Activated T-cell treated with anti-CD3 and anti-CD28 coated beads, Interleukin-2, amount 50 U/mL, for 72 hours (primary cell): ENCODE measurements at places on chromosomes 11 and 22.

GRCh38 chr11:45301537-45302246 lies 15.6 kb upstream of the SYT13 start:
- DNase-seq, result no peak

GRCh38 chr11:119756169-119756865 lies 27.3 kb upstream of the NECTIN1 start:
- no peak for DNase-seq

- DNase-seq, result no peak
Measured at GRCh38 chr11:65945430-65945911, at the start of gene TSGA10IP. TSGA10IP (plus strand) TSS chr11:65945480; CDS start chr11:65945676, 196 bp downstream.

DNA sequence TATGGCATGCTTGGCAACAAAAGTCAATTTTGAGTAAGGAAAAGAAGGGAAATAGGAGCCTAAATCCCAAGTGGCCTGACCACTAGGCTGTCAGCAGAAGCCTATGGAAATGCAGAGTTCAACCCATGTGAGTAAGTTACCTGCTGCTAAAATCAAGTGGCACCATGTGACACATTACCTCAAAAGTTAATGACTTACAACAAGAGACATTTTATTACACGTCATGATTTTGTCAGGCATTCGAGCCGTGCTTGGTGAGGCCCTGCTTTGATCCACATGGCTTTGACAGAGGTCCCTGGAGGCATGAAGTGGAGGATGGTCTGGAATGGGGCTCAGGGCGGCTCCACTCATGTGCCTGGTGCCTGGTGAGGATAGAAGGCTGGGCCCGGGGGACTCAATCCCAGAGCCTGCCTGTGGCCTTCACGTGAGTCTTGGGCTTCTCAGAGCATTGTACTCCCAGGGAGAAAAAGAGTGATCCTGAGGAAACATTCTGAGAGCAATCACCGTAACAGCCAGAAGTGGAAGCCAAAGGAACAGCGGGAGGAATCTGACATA lies 339.1 kb upstream of the B3GAT1 start:
- no peak for DNase-seq

DNA sequence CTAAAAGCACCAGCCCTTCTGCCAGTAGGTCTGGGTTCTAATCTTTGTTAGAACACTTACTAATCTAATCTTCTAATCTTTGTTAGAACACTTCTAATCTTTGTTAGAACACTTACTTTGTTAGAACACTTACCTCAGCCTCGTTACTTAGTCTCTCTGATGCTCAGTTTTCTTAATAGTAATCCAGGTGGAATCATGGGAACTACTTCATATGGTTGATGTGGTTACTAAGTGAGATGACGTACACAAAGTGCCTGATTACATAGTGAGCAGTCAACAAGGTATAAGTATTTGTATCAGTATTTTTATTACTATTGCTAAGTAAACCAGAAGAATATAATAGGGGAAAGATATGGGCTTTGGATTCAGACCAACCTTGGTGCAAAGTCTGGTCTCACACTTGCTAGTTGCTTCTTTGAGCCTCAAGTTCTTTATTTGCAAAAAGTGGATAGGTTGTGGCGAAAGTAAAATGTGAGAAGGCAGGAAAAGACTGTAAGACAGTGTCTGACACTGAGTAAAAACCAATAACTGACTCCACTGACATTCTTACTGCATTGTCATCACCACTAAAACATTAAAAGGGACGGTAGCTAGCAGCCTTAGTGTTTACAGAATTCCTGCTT lies 83.7 kb downstream of the TRAF6 start:
- no peak for DNase-seq

DNA sequence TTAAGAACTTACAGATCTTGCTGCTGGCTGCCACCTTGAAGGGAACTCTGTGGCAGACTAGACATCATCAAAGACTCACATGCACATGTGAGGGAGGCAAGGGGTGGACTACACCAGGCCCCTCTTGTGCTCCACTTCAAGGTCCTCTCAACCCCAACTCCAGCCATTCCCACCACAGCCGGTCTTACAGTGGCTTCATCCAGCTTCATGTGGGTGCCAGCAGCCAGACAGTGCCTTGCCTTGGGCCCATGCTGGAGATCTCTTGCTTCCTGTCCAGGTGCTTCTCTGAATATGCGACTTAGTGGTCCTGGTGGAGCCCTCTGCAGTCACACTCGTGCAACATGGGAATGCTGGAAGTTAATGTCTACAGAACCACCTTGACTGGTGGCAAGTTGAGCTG lies 44.6 kb upstream of the WNT7B start:
- DNase-seq, result no peak

DNA sequence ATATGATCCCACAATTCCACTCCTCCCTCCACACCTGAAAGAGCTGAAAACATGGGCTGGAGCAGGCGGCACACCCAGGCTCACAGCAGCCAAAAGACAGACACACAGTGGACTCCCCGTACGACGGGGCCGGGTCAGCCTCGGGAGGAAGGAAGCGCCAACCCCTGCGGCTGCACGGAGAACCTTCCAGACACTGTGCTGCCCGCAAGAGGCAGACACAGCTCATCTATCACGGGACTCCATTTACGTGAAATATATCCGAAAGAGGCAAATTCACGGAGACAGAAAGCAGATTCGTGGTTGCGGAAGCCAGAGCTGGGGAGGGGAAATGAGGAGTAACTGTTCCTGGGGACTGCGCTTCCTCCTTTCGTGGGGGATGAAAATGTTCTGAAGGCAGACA lies 165.0 kb downstream of the BRD1 start:
- no peak for DNase-seq

DNA sequence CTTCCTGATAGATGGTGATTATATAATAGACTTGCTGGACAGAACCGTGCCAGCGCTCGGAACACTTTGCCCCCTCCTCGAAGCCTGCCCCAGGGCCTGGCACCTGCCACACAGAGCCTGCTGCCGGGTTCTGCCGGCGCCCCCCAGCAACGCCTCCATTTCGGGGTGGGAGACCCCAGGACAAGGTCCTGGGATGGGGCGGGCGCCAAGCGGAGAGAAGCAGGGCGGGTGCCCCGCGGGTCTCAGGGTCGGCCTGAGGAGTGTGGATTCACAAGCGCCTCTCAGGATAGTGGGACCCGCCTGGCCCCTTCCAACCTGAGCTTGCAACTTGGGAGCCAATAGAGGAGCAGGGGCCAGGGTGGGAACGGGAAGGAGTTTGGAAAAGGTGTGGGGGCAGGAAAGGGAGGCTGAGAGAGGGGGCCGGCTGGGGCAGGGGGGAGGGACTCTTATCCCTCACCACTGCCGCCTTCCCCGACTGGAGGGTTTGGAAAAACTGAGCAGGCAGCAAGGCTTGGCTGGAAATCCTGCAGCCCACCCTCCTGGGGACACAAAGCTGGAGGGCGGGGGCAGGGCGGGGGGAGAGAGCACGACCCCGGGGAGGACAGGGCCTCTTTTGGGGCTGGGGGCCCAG lies 3.3 kb upstream of the BCL9L start:
- no peak for DNase-seq

DNA sequence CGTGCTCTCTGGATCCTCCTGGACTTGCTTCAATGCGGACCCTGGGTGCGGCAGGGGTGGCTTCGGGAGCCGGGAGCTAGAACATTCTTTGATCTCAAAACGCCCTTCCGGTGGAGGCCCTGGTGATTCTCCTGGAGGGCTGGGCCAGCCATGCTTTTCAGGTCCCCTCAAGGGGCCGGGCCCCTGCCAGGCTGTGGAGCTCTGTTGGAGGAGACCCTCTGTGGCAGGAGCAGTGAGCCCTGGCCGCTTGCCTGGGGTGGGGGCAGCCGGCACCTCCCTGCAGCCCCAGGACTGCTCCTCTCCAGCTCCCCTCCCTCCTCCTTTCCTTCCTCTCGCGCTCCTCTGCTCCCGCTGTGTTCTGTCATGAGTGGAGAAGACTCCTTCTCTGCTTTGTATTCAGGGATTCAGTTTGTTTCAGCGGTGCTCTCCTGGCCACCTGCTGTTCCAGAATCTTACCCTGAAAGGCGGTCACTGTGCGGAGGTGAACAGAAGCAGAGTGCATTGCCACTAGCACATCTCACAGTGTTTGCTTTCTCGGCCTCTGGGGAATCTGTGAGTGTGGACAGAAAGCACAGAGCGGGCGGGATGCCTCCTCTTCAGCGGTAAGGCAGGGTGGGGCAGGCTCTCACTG lies 289.1 kb downstream of the TBC1D22A start:
- DNase-seq, result no peak

DNA sequence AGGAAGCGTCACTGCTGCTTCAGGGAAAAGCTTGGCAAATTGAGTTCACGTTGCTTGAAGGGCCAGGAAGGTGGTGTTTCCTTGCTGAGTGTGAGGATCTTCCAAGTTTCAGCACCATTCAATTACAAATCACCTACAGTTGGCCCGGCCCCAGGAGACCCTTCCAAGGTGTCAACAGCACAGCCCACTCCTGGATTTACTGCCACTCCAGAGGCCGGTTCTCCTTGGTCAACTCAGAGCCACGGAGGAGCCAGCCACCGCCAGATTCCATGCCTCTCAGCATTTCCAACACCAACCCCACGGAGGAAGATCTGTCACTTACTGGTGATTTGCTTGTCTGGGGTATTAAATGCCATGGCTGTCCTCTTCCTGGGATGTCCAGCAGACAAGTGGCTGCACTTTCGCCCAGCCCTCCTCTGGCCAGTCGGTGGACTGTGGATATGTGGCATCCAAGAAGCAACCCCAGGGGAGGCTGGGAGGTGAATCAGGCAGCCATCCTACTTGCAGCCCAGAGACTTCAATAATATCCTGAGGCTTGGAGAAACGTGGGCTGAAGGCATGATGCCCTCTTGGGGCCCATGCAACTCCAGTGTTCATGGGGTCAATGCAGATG lies 74.1 kb upstream of the SHANK2 start:
- DNase-seq, result no peak

- no peak for DNase-seq
Measured at GRCh38 chr11:3971756-3972404, 116.4 kb downstream of the STIM1 start.

DNA sequence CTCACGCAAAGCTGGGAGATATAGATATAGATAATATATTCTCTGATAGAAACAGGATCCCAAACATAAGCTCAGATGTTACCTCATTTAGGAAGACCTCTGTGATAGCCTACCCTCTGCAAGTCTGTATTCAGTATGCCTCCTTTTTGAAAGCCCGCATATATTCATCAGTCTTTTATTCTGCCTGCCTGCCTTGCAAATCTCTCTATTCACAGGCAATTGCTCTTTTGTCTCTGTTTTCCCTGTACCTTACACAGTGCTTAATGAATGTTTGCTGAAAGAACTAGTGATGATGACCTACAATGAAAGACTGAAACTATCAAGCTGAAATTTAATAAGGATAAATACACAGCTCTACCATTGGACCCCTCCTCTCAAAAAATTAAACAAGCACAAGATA lies 18.4 kb downstream of the DEUP1 start:
- DNase-seq, result no peak

GRCh38 chr11:6898911-6899310 lies 6.6 kb upstream of the OR2D2 start:
- no peak for DNase-seq

DNA sequence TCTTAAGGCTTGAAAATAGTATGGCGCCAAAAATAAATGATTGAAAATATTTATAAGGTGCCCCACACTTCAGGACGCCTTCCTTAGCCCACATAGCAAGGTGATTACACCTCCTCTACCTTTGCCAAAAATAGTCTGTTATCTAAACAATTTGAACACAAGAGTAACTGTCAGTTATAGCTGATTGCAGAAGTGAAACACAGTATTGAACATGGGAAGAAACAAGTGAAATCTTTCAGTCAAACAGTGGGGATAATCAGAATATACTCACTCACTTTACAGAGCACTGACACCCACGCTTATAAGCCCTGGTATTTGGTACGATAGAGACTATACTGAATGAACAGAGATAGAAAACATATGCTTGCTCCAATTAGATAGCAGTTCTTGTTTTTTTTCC lies 203.1 kb downstream of the RAB38 start:
- no peak for DNase-seq
